Activated CD4-positive, alpha-beta memory T cell treated with anti-CD3 and anti-CD28 coated beads for 36 hours (primary cell): ENCODE measurements at places on chromosomes 2 and 18.
A peak's percentile ranks its signal among the peaks of the same experiment; 100 is the strongest.

GRCh38 chr2:223460774-223461211 is 141.4 kb downstream of the SCG2 start:
- no peak for DNase-seq

DNA sequence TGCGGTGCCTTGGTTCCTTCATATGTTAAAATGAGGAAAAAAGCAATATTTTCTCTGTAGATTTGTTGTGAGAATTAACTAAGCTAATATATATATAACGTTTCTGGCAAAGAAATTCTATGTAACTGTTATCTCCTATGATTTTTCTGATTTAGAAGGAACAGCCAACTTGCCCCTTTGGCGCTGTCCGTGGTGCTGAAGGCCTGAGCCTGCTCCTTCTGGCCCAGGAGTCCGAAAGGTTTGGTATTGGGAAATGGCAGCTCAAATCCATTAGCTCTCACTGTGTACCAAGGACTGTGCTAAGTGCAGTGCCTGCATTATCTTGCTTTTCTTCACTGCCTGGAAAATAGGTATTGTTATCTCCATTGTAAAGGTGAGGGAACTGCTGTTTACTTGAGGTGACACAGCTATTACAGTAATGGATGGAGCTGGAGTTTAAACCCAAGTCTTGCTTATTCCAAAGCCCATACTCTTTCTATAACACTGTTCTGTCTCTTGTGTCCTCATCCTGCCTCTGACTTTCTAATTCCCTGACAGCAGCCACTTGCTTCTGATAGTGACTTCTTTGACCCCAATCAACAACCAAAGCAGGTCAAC is 52.2 kb downstream of the C1QL2 start:
- peak; percentile 31 for DNase-seq

DNA sequence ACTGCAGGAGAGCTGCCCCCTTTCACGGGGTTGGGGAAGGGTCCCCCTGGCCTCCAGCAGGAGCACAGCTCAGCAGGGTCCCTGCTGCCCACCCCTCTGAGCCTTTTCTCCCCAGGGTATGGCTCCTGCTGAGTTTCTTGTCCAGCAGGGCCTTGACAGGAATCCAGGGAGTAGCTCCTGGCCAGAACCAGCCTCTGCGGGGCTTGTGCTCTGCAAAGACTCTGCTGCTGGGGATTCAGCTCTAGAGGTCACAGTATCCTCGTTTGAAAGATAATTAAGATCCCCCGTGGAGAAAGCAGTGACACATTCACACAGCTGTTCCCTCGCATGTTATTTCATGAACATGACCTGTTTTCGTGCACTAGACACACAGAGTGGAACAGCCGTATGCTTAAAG is 21.2 kb downstream of the FOSL2 start:
- no peak for DNase-seq

DNA sequence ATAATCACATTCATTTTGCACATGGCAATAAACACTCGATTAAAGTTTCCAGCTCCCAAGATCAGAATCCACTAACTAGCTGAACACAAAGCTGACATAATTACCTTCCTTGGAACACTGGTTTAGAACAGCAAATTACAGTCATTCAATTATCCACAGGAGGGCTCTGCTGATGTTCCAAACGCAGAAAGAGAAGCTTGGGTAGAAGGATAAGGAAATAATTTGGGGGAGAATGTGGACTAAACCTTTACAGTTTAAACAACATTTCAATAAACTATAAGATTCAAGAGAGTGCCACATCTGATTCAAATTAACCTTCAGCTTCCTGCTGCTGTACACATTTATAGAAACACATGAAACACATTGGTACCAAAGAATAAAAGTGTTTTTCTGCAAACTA is 67.8 kb upstream of the ARL4C start:
- no peak for DNase-seq
